ENCODE measurements at places on chromosomes 1 and 21.
A peak's percentile ranks its signal among the peaks of the same experiment; 100 is the strongest.

GRCh38 chr1:1024149-1024770, 4.3 kb downstream of the AGRN start:
- DNase-seq, result no peak

DNA sequence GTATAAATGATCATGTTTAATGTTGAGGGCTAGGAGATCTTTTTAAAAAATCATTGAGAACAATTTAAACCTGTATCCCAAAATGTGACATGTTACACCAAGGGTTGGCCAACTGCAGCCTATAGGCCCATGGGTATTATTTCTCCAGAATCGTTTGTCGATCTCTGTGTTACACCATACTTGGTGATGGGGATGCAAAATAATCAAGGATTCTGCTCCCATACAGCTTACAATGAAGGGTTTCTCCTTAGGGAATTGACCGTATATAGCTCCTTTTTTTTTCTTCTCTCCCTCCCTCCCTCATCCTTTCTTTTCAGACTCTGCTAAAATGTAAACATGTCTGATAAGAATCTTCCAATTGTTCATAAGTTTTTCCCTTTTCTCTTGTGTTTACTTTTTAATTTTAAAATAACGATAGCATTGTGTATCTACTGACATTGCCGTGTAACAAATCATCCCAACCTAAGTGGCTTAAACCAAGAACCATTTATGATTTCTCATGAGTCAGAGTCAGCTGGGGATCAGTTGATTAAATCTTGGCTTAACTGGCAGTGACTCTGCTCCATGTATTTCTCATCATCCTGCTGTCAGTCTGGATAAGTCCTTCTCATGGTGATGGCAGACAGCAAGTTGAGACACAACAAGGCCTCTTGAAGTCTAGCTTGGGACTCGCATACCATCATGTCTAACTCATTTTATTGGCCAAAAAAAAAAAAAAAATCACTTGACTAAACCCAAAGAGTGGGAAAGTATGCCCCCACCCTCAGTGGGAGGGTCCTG, 48.0 kb downstream of the MARK1 start:
- DNase-seq, result no peak

GRCh38 chr1:163195728-163196448, 6.8 kb downstream of the RGS5 start:
- DNase-seq, result no peak

DNA sequence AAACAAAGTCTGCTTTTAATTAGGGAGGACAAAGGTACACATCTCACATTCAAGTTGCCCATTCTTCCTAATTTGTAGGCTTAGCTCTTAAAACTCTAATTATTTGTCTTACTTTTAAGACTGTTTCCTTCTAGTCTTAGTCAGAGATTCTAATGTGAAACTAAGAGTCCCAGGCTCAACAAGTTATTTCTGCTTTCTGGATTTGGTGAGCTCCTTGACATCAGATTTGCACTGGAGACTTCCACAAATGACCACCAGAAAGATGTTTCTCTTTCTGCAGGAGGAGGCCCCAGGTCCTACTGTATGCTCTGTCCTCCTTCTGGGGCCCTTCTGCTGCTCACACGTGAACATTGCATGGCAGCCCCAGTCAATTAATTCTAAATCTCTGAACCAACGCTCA, 194.2 kb upstream of the JUN start:
- no peak for DNase-seq

DNA sequence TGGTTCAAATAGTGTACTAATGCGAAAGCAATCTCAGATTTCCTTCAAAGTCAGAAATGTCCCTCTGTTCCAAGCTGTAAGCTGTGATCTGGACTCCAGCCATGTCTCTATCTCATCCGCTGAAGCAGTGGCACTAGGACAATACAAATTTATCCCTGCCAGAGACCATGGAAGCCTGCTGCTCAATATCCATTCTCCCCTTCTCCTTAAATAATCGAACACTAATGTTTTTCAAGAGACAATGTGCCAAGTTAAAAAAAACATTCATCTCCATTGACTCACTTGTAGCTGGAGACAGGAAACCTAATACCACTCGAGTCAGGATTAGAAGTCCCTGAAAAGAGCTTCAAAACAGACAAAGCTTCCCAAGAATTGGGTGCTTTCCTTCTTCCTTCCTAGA, 38.5 kb upstream of the PGBD5 start:
- no peak for DNase-seq

- no peak for DNase-seq
Measured at GRCh38 chr1:29081201-29081600, 42.5 kb downstream of the TMEM200B start.

DNA sequence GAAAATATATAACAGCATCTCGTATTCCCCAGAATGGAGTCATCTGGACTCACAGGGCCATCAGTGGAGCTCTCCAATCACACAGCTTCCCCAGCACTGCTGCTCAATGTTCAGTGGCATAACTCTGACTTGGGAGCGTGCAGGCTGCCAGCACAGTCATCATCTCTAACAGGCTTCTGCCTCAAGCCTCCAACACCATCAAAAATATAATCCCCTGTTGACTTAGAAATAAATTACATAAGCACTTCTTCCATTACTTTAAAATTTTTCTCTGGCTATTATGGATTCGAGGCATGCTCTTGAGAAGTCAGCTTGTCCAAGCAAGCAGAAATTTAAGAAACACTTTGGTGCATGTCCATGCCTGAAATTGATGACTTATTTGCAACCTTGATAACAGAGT, 6.2 kb downstream of the DUSP23 start:
- DNase-seq, result no peak

DNA sequence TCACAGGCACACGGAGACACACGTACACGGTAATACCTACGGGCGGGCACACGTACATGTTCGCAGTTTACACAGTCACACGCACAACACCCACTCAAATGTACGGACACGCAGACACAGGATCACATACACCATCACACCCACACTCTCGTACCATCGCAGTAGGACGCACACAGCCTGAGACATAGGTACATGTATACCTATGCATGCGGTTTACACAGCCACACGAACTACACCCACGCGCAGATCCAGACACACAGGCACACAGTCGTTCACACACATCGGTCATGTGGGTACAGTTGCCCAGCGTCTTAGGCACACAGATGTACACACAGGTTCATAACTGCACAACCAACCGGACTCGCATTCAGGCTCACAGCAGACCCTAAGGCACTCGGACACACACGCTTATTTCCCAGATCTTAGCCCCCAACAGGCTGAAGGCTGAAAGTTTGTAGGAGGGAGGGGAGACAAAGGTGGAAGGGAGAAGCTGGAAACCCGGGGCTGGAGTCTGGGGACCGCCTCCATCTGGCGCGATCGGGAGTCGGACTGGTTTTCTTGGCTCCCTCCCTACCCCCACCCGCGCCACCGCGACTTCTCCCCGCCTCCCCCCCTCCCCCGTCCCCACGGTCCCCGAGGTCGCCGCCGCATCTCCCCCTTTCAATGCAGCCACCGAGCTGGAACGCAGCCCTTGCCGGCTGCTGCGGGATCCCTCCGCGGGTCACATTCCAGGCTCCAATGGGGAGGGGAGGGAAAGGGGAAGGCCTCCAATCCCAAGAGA, 51.9 kb upstream of the SYNC start:
- DNase-seq, result no peak

- no peak for DNase-seq
Measured at GRCh38 chr1:36645867-36646266, 163.2 kb upstream of the CSF3R start.

- DNase-seq, result no peak
Measured at GRCh38 chr1:152007047-152007446, 13.4 kb upstream of the S100A10 start.

DNA sequence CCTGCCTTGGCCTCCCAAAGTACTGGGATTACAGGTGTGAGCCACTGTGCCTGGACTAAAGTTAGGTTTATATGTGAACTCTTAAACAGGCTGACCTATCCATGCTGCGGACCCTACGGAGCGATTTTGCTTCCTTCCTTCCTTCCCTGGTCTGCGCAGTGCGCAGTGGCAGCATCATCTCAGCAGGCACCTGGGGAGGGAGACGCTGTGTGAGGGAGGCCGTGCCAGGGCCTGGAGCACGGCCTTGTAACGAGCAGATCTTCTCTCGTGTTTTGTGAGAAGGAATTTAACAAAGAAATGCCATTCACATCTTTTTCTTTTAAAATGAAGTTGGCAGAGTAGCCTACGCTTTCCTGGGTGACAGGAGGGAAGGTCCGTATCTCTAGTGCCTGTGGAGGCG, 45.8 kb downstream of the PKNOX1 start:
- no peak for DNase-seq

DNA sequence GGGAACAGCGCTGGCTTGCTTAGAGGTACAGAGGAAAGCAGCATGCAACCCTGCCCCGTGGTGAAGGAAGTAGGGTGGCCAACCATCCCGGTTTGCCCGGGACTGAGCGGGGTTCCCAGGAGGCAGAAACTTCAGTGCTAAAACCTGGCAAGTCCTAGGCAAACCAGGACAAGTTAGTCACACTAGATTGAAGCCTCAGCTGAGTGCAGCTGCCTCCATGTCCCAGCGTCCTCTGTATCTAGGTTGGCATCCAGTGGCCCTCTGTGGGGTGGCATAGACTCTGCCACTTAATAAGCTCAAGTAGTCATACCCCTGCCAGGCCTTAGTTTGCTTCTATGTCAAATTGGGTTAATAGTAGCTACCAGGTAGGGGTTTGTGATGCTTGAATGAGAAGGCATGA, 67.1 kb downstream of the ATP2B4 start:
- no peak for DNase-seq

DNA sequence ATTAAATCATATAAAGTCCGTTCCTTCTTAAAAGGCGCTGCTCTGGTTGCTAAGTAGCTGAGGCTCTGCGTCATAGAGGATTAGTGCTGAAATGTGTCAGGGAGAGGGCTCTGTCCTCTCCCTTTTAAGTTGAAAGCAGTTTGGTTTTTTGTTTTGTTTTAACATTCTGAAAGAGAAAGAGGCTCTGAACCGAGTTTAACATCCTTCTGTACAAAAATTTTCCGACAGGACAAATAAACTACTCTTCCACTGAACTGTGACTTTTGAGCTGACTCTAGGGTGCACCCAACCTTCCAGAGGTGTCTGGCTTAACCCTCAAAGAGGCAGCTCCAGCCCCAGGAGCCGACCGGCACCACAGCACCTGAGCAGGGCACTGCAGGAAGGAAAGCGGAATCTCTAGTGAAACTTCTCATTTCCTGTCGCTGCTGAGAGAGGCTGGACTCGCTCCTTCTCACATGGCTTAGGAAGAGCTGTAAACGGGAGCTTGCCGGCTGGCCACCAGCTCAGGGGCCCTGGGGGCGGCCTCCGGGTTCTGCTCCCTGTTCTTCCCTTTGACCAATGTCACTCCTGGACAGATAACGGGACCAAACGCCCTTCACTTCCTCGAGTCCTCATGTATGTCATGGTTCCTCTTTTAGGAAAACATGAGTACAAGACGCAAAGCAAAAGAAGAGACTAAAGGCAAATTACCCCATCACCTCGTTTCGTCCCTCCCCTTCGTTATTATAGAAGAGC, 1.2 kb downstream of the VAV3 start:
- DNase-seq, result no peak

GRCh38 chr1:209266590-209267205, 316.8 kb upstream of the CAMK1G start:
- no peak for DNase-seq

- no peak for DNase-seq
Measured at GRCh38 chr1:231364192-231364591, 26.1 kb downstream of the SPRTN start.

DNA sequence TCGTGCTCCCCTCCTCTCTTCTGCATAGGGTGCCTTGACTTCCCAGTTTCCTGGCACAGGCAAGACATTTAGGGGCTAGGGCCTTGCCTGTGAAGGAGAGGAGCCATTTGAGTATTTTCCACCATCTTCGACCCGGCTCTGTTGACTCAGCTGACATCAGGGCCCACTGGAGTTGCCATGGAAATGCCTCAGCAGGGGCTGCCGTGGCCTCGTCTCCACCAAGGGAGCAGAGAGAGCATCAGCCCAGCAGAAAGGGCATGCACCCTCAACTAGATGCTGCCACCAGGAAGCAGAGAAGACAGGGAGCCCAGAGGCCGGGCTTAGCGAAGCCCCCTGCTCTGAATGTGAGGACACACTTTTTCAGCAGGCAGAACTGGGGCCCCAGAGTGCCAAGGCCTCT, 101.9 kb upstream of the ACTL8 start:
- no peak for DNase-seq

GRCh38 chr1:16155537-16156410, at the start of gene EPHA2:
Gene EPHA2 (minus strand): TSS chr1:16156069. CDS start chr1:16155932, 137 bp downstream.
- DNase-seq, result no peak

DNA sequence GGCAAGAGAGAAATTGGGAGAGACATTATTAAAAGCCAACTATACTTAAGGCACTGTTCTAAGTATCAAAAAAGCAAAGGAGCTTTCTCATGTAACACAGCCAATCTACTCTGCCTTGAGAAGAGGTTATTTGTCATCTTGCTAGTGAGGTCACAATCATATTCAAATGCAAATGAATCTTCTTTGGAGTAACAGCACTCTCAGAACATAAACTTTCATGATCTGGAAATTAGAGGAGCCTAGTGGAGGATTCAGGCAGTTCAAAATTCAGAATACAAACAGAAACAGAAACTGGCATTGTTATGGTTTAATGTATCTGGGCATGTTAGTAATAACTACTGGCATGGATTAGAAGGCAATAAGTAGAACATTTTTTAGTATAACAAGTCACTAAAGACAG, 57.4 kb downstream of the ARID4B start:
- peak; percentile 29 for DNase-seq

DNA sequence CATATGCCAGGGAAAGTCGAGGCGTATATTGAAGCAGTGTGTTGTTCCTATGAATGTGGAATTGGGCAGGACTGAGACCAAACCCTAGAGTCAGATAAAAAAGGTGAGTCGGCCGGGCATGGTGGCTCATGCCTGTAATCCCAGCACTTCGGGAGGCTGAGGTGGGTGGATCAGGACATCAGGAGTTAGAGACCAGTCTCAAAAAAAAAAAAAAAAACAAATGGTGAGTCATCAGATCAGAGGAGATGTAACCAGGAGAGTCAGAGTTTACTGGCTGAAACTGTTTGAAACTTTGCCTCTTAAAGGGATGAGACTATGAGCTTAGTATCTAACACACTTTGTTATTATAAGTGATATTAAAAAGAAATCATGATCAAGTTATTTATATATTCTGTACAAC, 26.4 kb upstream of the SYCP1 start:
- DNase-seq, result no peak
